IMR-90 (cell line): ENCODE measurements at places on chromosomes 11 and 22. TPM values are rescaled to one million over a fixed set of nuclear protein-coding genes. Genes with fewer than 3 reads are reported as not detected.

GRCh38 chr11:19432370-19433061 is 191.8 kb upstream of the E2F8 start:
- DNase-seq = peak; percentile 94

DNA sequence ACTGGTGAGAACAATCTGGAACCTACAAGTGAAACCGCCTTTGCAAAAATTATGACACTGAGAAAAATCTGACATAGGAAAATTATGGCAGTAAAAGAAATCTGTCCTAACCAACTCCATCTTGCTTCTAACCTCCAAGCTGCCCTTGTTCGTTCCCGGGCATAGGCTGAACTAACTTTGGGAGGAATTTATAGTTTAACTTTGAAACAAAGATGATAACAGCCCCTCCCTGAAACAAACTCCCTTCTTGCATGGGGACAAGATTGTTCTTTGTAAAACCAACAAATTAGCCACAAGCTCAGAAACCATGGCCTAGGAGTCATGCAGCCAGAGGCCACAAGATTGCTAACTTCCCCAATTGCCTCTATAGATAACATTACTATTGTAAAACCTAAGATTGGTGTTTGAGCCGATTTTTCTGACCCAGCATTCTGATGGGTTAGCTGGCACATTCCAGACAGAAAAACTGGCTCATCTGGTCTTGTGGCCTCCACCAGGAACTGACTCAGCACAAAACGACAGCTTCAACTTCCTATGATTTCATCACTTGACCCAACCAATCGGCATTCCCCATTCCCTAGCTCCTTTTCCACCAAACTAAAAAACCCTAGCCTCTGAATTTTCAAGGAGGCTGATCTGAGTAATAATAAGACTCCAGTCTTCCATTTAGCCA is 3.6 kb upstream of the CCDC81 start:
- peak; percentile 40 for DNase-seq

- DNase-seq = no peak
Measured at GRCh38 chr11:24903555-24903954, 406.7 kb downstream of the LUZP2 start.

GRCh38 chr22:45268167-45268957 is 16.4 kb upstream of the UPK3A start:
- no peak for DNase-seq

CABP4 gene
- polyA plus RNA-seq = not detected in 2 replicates

MAML2 gene
- 15.0 and 18.6 TPM in 2 replicates for polyA plus RNA-seq

TSGA10IP gene
- 0.19 and 0.21 TPM in 2 replicates for polyA plus RNA-seq
